ENCODE measurements at places on chromosomes 7 and 10.

DNA sequence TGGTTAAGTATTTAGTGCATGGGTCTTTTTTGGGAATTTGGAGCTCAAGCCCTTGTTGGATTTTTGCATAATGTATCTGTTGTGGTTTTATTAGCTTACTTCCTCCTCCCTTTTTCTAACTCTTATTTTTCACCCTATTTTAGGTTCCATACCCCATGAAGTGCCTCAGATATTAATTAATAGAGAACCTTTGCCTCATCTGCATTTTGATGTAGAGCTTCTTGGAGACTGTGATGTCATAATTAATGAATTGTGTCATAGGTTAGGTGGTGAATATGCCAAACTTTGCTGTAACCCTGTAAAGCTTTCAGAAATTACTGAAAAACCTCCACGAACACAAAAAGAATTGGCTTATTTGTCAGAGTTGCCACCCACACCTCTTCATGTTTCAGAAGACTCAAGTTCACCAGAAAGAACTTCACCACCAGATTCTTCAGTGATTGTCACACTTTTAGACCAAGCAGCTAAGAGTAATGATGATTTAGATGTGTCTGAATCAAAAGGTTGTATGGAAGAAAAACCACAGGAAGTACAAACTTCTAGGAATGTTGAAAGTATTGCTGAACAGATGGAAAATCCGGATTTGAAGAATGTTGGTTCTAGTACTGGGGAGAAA is 28.0 kb downstream of the SIRT1 start:
- H3K4me1 ChIP-seq = peaks cover 10% of the 10 kb centered on the region
- DNase-seq = no peak
- H3K36me3 ChIP-seq = peaks cover 83% of the 10 kb centered on the region
- no peaks in the 10 kb centered on the region for H3K27me3 ChIP-seq
- H3K4me3 ChIP-seq = no peak overlapping the region
- H3K27ac ChIP-seq = peak overlapping the region; percentile 64

DNA sequence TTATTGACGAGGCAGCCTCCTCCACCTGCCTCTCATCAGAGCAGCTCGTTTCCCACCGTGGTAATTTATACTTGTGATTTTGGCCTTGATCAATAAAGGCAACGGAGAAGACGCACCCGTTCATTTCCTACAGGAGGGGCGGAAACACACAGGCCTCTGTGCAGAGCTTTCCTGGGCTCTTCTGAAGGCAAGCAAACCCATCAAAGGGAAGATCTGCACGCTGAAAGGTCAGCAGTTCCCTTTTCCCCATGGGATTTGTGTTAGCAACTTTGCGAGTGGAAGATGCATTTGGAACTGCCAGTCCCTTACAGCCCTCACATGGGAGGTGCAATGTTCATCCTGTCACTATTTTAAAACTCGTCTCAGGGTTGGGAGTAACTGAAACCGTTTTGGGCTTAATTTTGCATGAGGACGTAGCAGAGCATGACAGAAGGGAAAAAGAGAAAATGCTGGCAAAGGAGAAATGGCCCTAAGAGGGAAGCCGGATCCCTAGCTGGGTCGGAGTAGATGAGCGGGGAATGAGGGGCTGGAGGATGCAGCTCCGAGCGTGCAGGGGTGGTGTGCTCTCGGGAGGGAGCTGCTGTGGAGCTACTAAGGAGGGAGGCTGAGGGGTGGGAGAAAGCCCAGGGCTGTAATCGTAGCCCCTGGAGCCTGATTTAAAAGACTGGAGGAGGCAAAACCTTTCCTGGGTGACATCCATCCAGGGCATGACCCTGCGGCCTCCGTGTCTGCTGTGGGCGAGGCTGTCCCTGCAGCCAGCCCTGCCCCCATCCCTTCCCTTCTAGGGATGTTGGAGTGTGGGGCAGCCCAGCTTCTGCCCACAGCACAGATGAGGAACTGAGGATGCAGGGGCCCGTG is 111.1 kb upstream of the FAM20C start:
- no peak overlapping the region for H3K27ac ChIP-seq
- no peak for DNase-seq
- H3K36me3 ChIP-seq = no peaks in the 10 kb centered on the region
- no peaks in the 10 kb centered on the region for H3K27me3 ChIP-seq
- no peak overlapping the region for H3K4me3 ChIP-seq

- H3K27me3 ChIP-seq = peaks cover 7% of the 10 kb centered on the region
- no peak overlapping the region for H3K27ac ChIP-seq
- peaks cover 11% of the 10 kb centered on the region for H3K4me1 ChIP-seq
- no peak overlapping the region for H3K4me3 ChIP-seq
- H3K36me3 ChIP-seq = no peaks in the 10 kb centered on the region
- DNase-seq = no peak
These were observed 2.5 kb downstream of the MTPN start for GRCh38 chr7:135974667-135975066.

- H3K4me1 ChIP-seq = 0 out of 2 replicates have a peak, but pooled peaks cover 3% of the 10 kb centered on the region
- DNase-seq = no peak
- no peak overlapping the region for H3K4me3 ChIP-seq
- H3K27ac ChIP-seq = no peak overlapping the region
- no peaks in the 10 kb centered on the region for H3K36me3 ChIP-seq
- no peaks in the 10 kb centered on the region for H3K27me3 ChIP-seq
These were observed 89.7 kb downstream of the CCDC3 start for GRCh38 chr10:12911795-12912194.

DNA sequence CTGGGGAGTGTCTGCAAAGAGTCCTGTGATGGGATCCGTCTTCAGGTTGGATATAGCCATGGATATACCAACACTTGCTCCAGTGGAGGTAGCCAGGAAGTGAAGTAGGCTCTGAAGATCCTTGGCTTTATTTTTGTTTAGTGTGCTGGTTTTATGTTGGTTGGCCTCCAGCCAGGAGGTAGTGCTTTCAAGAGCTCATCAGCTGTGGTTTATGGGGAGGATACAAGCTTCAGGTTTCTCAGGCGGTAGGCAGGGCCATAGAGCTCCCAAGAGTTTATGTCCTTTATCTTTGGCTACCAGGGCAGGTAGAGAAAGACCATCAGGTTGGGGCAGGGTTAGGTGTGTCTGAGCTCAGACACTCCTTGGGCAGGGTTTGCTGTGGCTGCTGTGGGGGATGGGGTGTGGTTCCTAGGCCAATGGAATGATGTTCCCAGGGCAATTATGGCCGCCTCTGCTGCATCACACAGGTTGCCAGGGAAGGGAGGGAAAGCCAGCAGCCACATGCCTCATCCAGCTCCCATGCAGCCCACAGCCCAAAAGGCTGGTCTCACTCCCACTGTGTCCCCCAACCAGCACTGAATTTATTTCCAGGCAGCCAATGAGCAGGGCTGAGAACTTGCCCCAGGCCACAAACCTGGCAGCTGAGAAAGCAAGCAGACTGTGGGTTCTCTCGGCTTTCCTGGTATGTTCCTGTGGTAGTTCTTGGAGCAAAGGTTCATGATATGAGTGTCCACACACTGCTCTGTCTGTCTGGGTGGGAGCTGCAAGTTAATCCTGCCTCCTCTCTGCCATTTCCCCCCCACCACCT is 67.0 kb upstream of the PRLHR start:
- DNase-seq = no peak
- H3K27me3 ChIP-seq = peaks cover 19% of the 10 kb centered on the region
- H3K27ac ChIP-seq = no peak overlapping the region
- H3K4me3 ChIP-seq = no peak overlapping the region

- H3K4me1 ChIP-seq = no peaks in the 10 kb centered on the region
- DNase-seq = no peak
- H3K4me3 ChIP-seq = no peak overlapping the region
- peaks cover 80% of the 10 kb centered on the region for H3K36me3 ChIP-seq
These were observed 359.9 kb downstream of the GLRX3 start for GRCh38 chr10:130495891-130496636.

DNA sequence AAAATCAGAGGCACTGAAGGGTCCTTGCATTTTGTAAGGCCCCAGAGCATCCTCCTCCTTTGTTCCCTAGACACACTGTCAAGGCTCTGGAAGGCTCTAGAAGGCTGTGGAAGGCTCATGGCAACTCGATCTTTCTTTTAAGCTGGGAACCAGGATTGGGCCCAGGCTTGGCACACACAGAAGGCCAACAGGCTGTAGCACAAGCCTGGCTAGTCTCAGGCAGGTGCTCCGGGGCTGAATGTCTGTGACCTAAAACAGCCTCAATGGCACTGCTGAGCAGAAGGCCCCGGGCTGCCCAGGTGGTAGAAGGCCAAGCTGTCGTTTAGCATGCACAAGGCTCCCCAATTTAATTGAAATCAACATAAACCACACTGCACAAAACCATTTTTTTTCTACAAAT is 55.7 kb downstream of the PRKAG2 start:
- H3K36me3 ChIP-seq = no peaks in the 10 kb centered on the region
- no peak overlapping the region for H3K4me3 ChIP-seq
- DNase-seq = no peak
- H3K27ac ChIP-seq = no peak overlapping the region

DNA sequence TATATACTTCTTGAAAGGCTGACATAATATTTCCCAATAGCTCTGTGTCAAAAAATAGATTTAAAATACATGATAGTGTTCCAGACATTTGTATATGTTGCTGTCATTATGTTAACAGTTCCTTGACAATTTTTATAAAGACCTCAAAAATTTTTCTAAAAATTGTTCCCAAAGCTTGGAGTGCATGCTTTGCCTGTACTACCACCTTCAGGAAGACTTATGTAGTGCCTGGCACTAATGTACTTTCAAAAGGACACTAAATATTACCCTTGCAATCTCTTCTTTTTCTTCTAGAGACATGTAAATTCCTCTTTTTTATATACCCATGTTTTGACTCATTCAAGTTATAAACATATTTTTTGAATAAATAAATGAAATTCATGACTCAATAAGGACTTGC is 48.0 kb upstream of the SP8 start:
- no peaks in the 10 kb centered on the region for H3K27me3 ChIP-seq
- no peak overlapping the region for H3K4me3 ChIP-seq
- DNase-seq = no peak
- peaks cover 34% of the 10 kb centered on the region for H3K4me1 ChIP-seq
- H3K36me3 ChIP-seq = no peaks in the 10 kb centered on the region

DNA sequence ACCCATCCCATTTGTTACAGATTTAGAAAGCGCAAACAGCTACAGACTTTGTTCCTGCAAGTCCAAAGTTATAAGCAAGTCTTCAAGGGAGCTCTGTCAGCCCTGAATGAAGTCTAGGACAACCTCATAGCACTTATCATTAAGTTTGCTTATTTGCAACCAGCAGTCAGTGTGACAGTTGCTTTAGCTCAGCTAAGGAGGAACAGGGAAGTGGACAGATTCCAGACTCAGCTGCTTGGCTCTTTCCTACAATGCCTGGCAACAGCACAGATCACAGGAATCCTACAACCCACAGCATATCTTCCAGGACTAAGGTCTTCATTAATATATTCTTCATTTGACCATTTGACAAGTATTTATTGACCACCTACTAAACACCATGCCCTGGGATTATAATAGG is 17.4 kb upstream of the KIF5B start:
- H3K27ac ChIP-seq = no peak overlapping the region
- H3K27me3 ChIP-seq = peaks cover 3% of the 10 kb centered on the region
- H3K4me1 ChIP-seq = peaks cover 11% of the 10 kb centered on the region

- H3K27me3 ChIP-seq = no peaks in the 10 kb centered on the region
- 0 out of 2 replicates have a peak overlapping the region, but pooled peaks have one; percentile 23 for H3K27ac ChIP-seq
- no peaks in the 10 kb centered on the region for H3K36me3 ChIP-seq
These were observed 18.1 kb upstream of the TRIM8 start for GRCh38 chr10:102626026-102626685.

- H3K4me3 ChIP-seq = no peak overlapping the region
- no peaks in the 10 kb centered on the region for H3K36me3 ChIP-seq
- no peak overlapping the region for H3K27ac ChIP-seq
- H3K27me3 ChIP-seq = no peaks in the 10 kb centered on the region
- peaks cover 11% of the 10 kb centered on the region for H3K4me1 ChIP-seq
- DNase-seq = no peak
These were observed 47.9 kb upstream of the STK17A start for GRCh38 chr7:43535031-43535451.

DNA sequence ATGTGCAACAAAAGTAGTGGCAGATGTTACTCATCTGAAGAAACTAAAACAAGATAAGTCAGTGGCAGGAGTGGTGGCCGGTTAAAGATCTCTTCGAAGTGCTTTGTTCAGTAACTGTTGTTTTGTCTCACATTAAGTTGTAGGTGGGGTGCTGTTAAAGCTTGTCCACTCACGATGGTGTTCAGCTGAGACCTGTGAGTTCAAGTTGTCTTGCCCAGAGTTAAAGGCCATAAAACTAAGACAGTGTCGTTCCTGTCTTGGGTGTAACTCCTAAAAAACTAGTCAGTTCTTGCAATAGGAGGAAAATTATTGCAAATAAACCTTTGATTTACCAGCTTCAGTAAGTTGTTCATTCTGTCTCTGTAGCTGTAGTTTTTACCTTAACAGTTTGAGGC is 857 bp upstream of the FOXP2 start:
- DNase-seq = no peak
- no peaks in the 10 kb centered on the region for H3K27me3 ChIP-seq
- H3K36me3 ChIP-seq = no peaks in the 10 kb centered on the region
- no peak overlapping the region for H3K4me3 ChIP-seq

DNA sequence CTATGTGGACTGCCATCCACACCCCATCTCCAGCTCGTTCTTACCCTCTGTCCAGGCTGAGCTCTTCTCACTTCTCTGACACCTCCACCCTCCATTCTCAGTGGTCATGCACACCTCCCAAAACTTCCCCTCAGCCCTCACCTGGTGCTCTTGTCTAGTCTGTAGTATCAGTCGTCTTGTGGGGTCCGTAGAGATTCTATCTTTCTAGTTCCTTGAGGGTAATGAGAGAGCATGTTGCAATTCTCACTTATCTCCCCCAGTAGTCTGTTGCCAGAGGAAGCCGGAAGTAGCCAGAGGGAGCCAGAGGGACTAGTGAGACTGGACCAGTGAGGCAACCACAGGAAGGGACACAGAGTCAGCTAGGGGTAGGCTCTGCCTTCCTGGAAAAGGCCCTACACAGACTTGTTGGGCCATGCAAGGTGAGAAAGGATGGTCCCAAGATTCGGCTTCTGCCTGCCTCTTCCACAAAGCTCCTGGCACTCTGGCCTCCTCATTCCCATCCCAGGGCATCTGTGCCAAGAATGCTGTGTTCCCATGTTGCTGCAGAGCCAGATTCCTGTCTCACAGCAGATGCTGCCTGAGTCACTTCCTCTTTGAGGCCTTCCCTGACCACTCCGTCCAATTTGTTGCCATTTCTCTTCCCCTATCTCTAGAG is 50.6 kb upstream of the DUSP5 start:
- H3K4me3 ChIP-seq = no peak overlapping the region
- H3K4me1 ChIP-seq = peaks cover 9% of the 10 kb centered on the region
- H3K27me3 ChIP-seq = peaks cover 2% of the 10 kb centered on the region

DNA sequence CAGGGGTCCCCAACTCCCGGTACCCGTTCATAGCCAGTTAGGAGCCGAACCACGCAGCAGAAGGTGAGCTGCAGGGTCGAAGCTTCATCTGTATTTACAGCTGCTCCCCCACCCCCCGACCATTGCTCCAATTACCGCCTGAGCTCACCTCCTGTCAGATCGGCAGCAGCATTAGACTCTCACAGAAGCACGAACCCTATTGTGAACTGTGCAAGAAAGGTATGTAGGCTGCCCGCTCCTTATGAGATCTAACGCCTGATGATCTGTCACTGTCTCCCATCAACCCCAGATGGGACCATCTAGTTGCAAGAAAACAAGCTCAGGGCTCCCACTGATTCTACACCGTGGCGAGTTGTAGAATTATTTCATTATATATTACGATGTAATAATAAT is 14.6 kb upstream of the AZGP1 start:
- no peaks in the 10 kb centered on the region for H3K36me3 ChIP-seq
- H3K4me1 ChIP-seq = peaks cover 5% of the 10 kb centered on the region
- H3K4me3 ChIP-seq = peak overlapping the region; percentile 68
- no peak for DNase-seq

Data from WTC11 (cell line).